C1 segment of cervical spinal cord (tissue), 14 donors: ENCODE measurements at places on chromosomes 12 and 14.

- DNase-seq, result peak; percentile 29
These were observed 3.8 kb upstream of the SIVA1 start for GRCh38 chr14:104749111-104749649.

- no peak for DNase-seq
These were observed 88.9 kb downstream of the NTF3 start for GRCh38 chr12:5520831-5521230.

GRCh38 chr12:97194546-97194945, 268.1 kb upstream of the RMST start:
- no peak for DNase-seq

DNA sequence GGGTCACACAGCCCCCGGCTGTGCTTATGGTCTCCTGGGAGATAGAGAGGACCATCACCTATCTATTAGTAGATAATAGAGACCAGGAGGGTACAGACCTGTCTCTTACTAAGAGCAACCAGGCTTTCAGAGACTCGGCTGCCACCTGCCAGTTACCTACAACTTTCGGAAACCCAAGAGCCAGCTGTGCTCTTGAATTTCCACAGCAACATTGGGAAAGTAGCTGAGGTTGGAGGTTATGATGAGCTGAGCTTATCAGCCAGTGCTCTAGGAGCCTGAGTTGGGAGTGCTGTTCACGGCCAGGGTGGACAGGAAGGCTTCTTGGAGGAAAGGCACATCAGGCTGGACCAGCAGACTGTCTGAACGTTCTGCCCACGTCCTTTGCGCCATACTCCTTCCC, 67.6 kb downstream of the RIN3 start:
- DNase-seq, result no peak

DNA sequence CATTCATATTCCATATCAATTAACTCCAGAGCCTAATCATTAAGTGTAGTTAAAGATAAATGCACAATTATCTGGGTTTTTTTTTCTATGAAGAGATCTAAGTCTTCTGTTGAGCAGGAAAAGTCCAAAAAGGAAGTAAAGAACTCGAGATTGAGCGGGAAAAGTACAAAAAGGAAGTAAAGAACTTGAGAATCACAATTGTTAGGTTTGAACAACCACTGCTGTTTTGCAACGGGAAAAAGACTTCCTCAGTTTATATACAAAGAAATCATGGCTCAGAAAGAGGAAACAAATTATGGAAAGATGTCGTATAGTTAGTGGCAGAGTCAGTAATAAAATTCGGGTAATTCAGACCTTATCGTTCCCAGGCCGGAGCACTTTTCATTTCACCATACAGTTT, 63.3 kb downstream of the PPP1R12A start:
- DNase-seq, result no peak

DNA sequence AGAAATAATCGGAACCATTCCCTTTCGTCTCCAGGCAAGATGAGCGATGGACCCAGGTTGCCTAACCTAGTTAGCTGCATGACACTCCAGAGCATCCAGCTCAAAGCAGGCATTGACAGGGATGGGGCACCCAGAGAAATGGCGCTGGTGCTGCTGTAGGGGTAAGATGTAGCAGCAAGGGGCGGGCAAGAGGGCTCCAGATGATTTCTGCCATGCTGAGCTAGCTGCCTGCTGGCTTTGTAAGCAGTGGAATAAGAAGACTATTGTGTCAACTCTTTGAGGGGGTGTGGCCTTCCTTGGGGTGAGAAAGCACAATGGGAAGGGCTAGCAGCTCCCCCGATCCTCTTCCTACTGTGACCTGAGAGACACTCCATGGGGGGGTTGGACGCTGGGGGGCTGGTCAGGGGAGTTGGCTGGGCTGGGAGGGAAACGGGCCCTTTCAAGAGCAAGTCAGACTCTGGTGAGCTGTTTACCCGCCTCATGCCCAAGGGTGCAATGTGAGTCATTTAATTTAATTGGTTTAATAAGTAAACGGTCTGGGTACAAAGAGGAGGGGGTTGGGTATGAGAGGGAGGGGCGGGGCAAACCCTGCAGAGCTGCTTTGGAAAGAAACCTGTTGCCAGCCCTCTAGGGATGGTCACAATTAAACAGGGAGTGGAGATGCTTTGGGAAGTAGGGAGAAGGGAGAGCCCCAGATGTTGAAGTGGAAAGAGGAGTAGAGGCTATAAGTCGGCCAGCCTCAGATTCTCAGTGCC, 50.5 kb downstream of the B4GALNT3 start:
- DNase-seq, result no peak

DNA sequence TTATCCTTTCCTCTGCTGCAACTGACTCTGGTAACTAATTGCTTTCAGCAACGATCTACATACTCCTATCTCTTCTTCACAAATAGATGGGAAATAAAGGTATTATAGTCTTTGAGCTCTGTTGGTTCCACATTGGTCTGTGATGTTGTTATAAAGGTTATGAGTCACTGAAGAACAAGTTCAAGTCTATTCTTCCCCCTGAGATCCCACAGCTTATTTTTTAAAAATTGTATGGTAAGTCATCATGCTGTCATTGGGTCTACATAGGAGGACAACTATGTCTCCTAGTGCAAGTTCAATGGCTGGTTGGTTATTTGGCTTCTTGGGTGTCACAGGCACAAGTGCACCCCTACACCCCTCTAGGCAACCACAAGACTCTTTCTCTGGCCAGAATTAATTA, 49.6 kb upstream of the PTCSC3 start:
- DNase-seq, result no peak

GRCh38 chr14:54225457-54226060, 171.2 kb upstream of the CDKN3 start:
- DNase-seq, result no peak

DNA sequence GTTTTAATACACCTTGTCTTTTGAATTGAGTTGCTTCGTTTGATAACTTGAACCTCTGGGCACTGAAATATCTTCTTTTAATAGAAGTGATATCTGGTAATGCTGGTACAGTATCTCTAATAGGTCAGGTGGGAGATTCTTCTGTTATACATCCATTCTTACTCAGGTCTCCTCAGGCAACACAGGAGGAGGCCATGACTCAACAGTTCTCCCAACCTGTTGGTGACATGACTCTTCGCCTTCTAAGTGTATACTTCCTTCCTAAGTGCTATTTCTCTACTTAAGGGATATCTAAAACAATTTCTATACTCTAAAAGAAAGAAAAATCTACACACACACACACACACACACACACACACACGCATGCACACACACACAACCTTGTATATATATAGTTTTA, 509.1 kb downstream of the PCNX1 start:
- no peak for DNase-seq

GRCh38 chr12:81249976-81250375, 172.1 kb downstream of the ACSS3 start:
- no peak for DNase-seq

DNA sequence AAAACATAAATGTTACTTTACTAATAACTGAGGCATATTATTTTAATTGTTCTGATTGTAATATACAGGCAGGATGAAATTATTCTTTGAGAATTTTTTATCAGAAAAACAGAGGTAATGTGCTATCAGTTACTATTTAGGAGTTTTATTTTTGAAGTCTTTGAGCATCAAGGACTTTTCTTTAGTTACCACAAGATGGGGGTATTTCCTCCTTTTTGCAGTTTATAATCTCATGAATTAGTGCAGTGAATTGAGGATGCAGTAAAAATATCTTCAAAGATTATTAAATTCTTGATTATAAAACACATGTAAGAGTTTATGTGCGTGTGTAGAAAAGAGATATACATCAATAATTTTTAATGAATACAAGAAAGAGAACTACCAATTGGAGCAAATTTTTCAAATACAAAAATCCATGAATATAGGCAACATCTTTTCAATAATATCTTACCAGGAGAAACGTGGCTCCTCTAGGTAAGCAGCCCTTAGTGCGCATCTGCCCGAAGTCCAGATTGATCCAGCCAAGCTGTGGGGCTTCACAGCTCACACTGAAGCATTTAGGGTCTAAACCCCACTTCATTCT, 71.6 kb downstream of the ERGIC2 start:
- no peak for DNase-seq
